ENCODE measurements at places on chromosomes 4 and X. TPM values are rescaled to one million over a fixed set of nuclear protein-coding genes. Genes with fewer than 3 reads are reported as not detected.

DNA sequence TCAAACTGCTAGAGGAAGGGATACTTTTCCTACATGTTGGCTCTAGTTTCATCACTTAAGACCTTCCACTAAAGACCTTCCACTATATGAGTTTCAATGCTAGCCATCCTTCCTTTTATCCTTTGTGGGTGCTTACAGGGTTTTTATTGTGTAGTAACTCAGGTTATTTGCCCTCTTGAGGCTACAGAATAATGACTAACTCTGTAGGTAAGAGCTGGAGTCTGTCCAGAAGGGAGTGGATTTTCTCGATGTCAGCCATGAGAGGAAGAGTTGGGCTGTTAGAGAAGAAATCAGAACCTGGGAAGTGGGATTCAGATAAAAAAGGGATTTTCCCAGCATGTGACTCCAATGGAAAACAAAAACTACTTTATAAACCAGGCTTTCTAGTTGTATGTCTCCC lies 27.5 kb upstream of the HERC5 start:
- DNase-seq = no peak

GRCh38 chrX:40853816-40854123 lies 118.4 kb upstream of the MED14 start:
- no peak for DNase-seq

GRCh38 chr4:138870737-138871554 lies 144.6 kb upstream of the NOCT start:
- peak; percentile 50 for DNase-seq

DNA sequence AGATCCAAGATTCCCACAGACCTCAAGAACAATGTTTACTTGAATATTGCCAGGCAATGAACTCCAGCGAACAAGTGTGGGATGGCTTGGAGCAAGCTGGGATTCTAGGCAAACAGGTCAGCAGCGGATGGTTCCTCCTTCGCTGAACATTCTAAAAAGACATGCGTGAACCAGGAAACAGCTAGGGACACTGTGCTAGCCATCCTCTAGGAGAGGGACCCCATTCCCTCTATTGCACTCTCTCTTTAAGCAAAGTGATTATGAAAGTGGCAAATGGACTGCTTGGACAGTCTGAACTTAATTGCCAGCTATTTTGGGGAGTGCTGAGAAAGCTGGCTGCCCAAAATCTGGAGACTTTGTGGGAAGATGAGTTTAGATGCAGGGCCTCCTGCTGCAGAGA lies 29.9 kb upstream of the TEC start:
- DNase-seq = no peak

DNA sequence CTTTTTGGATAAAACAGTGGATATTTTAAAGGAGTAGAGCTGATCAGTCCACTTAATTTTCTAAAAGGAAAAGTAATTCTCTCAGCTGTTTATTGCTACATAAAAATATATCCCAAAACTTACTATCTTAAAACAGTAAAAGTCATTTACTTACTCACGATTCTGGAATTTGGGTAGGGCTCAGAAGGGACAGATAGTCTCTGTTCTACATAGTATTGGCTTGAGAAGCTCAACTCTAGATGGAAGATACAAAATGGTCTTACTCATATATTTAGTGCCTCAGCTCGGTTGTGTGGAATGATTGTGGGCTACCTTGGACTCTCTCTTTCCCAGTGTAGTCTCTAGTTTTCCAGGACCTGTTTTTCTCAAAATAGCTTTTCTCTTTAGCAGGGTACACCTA lies 691.5 kb upstream of the POU3F4 start:
- DNase-seq = no peak

DNA sequence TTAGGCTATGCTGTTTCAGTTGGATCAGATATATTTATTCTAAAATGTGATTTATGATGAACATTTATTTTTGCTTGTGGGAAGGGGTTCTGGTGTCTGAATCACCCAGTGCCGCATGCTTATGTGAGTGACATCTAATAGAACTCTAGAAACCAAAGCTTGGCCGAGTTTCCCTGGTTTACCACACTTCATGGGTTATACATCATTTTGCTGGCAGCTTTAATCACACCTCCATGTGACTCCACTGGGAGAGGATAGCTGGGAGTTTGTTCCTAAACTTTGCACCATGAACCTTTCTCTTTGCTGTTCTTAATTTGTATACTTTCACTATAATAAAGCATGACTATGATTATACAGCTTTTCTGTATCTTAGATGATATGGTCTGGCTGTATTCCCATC lies 382.9 kb downstream of the INPP4B start:
- no peak for DNase-seq

DNA sequence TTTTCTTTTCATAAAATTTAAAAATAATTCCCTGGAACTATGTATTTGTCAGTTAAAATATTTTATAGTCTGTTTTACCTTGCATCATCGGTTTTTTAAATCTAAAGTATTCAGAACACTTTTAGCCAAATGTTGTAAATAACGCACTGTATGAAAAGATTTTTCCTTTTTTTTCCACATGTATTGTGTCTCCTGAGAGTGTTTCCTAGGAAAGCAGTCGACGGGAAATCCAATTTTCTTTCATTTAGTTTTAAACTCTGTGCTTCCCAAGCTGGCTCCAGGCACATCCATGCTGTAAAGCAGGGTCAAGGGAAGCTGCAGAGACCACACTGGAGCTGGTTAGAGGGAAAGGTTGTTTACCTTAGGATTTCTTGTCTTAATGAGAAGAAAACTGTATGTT lies 1724.3 kb upstream of the TENM3 start:
- no peak for DNase-seq

DNA sequence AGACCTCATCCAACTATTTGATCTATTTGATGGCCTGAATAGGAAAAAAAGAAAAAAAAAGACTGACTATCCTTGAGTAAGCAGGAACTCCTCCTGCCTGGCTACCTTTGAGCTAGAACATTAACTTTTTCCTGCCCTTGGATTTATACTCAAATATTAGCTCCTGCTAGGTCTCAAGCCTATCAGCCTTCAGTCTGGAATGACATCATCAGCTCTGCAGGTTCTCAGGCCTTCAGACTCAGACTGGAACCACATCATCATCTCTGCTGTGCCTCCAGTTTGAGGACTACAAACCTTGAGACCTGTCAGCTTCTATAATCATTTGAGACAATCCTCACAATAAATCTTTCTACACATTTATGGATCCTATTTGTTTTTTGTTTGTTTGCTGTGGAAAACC lies 754.0 kb upstream of the SLIT2 start:
- no peak for DNase-seq

- DNase-seq = peak; percentile 4
Observed at GRCh38 chr4:123856689-123857545, 460.3 kb downstream of the SPRY1 start.

- DNase-seq = no peak
Observed at GRCh38 chr4:105601406-105601805, 49.0 kb downstream of the ARHGEF38 start.

The DDIT4L gene
- not detected for total RNA-seq

The XAGE1A gene
- not detected for total RNA-seq

The VCX2 gene
- total RNA-seq = not detected

Data from Panc1 (cell line).